Thyroid gland (tissue), 4 donors: ENCODE measurements at places on chromosomes 12 and 14. TPM values are rescaled to one million over a fixed set of nuclear protein-coding genes. Genes with fewer than 3 reads are reported as not detected.

DNA sequence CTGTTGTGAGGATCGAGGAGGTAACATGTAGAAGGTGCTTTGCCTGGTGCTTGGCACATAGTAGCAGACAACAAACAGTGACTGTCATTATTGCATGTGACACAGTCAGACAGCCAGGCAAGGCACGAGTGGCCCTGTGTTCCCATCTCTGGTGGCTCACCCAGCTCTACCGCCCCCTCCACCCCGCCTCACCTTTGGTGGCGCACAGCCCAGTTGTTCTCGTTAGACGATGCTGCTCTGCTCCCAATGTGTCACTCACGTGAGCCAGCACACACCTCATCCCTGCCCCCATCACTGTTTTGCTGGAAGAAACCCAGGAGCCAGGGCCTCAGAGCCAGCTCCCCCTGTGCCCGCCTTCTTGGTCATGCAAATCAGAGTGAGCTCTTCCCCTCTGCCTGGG is 113.3 kb downstream of the CALM1 start:
- DNase-seq: peak; percentile 98

- no peak for DNase-seq
Observed at GRCh38 chr12:117766008-117766407, 202.8 kb downstream of the KSR2 start.

RAPGEF3 gene
- 178 TPM for total RNA-seq

DNA sequence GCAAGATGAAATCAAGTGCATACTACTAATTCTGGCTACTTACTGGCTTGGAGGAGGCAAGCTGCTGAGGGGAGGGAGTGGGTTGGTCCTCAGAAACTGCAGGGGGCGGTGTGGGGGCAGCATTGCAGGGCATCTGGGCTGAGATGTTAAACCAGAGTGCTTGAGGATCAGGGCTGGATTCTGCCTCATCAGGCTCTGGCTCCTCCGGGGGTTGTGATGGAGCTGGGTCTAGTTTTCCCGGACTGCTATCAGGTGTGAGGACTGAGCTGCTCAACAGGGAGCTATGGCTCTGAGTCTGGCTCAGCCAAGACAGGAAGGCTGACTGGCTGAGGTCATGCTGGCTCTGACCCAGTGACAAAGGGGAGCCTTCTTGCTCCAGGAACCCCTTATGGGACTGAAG is 28.6 kb downstream of the BAZ2A start:
- DNase-seq: no peak

DNA sequence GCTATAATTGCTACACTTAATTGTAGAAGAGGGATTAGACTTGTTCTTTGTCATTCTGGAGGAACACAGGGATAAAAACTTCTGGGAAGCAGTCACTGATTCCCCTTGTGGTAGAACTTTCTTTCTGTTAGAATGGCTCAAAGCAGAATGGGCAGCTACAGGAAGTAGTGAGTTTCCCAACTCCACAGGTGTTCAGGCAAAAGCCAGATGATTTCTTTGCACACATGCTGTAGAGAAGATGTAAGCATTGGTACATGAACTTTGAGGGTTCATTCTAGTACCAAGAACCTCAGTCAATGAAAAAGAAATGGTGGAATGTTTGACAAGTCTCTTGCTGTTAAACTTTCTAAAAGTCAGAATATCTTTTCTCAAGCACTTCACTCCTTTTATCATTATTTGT is 4.3 kb downstream of the NDUFA9 start:
- DNase-seq: no peak

CLEC4C gene
- not detected for total RNA-seq

NAV3 gene
- 6.1 TPM for total RNA-seq

PMEL gene
- total RNA-seq: 1.7 TPM

SOX5 gene
- total RNA-seq: 13.2 TPM
